Transverse colon (tissue), 4 donors: ENCODE measurements at places on chromosomes 16 and 17.
A peak's percentile ranks its signal among the peaks of the same experiment; 100 is the strongest.

DNA sequence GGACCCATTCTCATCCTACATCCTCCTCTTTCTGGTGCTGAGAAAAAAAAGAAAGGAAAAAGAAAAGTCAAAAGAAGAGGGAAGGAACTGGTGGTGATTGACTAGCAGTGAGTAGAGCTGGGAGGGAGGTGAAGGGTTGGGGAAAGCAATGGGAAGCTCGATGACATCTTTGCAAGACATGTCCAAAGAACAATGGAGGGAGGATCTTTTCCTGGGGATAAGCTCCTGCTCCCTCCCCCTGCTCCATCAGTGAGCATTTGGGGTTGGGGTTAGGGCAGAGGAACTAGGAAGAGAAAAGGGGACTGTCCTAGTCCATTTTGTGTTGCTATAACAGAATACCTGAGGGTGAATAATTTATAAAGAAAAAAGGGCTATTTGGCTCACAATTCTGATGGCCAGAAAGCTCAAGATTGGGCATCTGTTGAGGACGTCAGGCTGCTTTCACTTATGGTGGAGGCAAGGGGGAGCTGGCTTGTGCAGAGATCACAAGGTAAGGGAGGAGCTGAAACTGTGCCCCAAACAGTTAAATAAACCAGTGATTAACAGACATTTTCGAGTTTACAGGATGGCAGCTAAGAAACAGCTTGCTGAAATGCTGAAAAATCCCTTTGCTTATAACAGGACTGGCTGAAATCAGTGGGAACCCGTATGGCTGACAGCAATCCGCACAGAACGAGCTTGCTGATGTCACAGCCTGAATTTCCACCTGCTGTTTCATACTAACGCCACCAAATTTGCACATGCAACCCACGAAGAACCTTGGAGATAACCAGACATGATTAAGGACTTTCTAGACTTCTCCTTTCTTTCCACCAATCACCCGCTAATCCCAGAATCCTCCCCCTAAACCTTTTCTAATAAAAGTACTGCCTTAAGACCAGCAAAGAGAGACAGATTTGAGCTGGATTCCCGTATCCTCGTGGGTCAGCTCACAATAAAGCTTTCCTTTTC, 1.6 kb upstream of the ODF4 start:
- no peak for DNase-seq

GRCh38 chr17:21253646-21254441, 634 bp upstream of the NATD1 start:
- DNase-seq, result no peak

- no peak for DNase-seq
Observed at GRCh38 chr17:45745601-45746494, 38.3 kb upstream of the CRHR1 start.

- peak; percentile 68 for DNase-seq
Observed at GRCh38 chr17:28896884-28897768, at the start of gene FLOT2. Gene FLOT2, minus strand, starts transcription at chr17:28897733. Its CDS starts 159 bp downstream, at chr17:28897574.

- no peak for DNase-seq
Observed at GRCh38 chr16:76956394-76956793, 234.6 kb upstream of the MON1B start.

DNA sequence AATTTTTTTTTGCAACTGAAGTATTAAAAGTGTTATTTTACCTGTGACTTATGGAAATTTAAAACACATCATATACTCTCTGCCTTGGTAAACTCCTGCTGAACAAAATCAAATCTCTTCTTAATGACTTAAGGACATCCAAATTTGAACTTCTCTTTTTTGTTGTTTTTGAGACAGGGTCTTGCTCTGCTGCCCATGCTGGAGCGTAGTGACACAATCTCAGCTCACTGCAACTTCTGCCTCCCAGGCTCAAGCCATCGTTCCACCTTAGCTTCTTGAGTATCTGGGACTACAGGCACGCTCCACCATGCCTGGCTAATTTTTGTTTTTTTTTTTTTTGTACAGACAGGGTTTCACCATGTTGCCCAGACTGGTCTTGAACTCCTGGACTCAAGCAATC, 56.1 kb downstream of the SKAP1 start:
- DNase-seq, result no peak

DNA sequence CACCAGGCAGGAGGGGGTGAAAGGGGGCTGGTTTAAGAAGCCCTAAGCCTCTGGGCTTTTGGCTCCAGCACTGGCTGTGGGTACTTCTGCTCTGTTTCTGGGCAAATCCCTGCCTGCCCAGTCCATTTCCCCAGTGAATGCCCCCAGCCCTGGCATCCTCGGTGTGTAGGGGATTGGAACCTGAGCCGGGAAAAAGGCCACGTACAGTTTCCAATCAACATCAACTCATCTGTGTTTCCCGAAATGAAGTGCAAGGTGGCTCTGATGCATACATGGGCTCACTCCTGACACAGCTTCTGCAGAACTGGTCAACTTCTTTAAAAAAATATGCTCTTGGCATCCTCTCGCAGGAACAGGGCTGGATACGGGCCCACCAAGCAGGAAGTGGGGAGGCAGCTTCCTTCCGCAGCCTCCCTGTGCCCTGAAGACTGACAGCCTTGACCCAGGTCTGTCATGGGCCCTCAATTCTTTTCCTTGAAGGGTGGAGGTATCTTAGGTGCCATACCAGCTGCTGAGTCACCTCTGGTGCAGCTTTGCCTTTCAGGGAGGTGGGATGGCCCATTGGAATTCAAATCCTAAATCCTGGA, 73.3 kb downstream of the N4BP1 start:
- DNase-seq, result no peak

- no peak for DNase-seq
Observed at GRCh38 chr16:75644240-75645012, 3.0 kb downstream of the KARS1 start.

GRCh38 chr17:40796846-40797245, 2.9 kb downstream of the KRT28 start:
- no peak for DNase-seq

- DNase-seq, result no peak
Observed at GRCh38 chr17:2685696-2686095, 25.9 kb downstream of the CLUH start.

GRCh38 chr16:31393056-31393455, at the start of gene ITGAD:
Gene ITGAD, plus strand, starts transcription at chr16:31393335. Its CDS starts 26 bp downstream, at chr16:31393361.
- DNase-seq, result no peak

DNA sequence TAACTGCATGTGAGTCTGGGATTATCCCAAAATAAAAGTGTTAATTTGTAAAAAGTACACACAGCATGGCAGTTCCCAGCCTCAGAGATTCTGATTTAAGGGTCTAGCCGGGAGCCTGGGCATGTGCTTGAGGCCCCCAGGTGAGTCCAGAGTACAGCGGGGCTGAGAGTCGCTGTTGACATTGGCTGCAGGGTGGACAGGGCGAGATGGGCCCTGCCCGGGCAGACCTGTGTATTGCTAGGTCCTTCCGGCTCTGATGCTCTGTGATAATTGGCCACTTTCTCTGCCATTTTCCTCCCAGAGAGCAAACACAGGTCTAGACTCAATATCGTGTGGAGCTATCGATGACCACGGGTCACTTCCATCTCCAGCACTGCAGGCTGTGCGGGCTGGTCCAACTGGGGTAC, 73.6 kb downstream of the ABCC6 start:
- DNase-seq, result no peak

DNA sequence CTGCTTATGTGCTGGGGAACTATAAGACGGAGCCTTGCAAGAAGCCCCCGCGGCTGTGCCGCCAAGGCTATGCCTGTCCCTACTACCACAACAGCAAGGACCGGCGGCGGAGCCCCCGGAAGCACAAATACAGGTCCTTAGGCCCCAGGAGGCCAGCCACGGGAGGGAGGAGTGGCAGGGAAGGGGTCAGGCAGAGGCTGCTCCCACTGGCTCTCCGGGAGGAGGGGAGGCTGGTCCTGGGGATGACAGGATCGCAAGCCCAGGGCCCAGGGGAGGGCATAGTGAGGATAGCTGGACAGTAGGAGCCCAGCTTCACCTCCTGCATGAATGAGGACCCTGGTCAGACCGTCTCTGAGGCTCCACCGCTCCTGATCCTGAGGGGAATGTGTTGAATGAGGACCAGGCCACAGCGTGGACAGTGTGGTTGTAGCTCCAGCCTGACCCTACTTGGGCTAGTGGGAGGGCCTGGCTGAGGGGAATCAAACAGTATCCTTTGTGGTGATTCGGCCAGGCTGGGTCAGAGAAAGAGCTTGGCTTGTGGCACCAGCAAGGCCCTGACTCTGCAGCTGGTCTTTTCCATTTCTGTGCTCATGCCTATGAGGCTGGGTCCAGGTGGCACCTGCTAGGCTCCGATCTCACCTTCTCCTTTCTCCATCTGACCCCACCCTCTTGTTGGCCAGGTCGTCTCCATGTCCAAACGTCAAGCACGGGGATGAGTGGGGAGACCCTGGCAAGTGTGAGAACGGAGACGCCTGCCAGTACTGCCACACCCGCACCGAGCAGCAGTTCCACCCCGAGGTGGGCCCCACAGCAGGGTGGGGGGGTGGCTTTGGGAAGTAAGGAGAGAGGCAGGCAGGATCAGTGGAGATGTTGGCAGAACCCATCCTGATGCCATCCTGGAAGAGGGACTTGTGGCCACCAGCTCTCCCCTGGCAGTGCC, 28.7 kb downstream of the UNK start:
- DNase-seq, result no peak

GRCh38 chr17:45868276-45868675, 23.6 kb downstream of the SPPL2C start:
- DNase-seq, result no peak

- DNase-seq, result peak; percentile 86
Observed at GRCh38 chr16:10385725-10386516, at the start of gene ATF7IP2. Gene ATF7IP2, plus strand, starts transcription at chr16:10386061. Its CDS starts 44,560 bp downstream, at chr16:10430621.

GRCh38 chr16:11977376-11978041, 975 bp downstream of the SNX29 start:
- DNase-seq, result peak; percentile 24

DNA sequence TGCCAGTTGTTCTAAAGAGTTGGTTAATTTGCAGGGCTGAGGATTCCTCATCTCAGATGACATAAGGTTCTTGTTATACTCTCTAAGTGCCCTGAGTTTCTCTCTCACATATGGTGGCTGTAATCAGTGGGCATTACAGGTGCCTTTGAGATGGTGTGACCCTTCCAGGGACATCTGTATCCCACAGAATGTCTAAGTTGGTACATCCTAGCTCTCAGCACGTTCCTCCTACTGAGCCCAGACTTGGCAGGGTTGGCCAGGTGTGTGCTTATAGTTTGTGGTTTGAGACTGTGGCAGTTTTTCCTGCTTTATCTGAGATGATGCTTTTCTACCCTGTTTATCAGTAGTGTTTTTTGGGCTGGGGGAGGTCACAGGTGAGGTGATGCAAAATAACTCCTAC, 36.3 kb downstream of the SPECC1 start:
- no peak for DNase-seq

- DNase-seq, result no peak
Observed at GRCh38 chr16:5875416-5875815, 777.8 kb upstream of the EEF2KMT start.

DNA sequence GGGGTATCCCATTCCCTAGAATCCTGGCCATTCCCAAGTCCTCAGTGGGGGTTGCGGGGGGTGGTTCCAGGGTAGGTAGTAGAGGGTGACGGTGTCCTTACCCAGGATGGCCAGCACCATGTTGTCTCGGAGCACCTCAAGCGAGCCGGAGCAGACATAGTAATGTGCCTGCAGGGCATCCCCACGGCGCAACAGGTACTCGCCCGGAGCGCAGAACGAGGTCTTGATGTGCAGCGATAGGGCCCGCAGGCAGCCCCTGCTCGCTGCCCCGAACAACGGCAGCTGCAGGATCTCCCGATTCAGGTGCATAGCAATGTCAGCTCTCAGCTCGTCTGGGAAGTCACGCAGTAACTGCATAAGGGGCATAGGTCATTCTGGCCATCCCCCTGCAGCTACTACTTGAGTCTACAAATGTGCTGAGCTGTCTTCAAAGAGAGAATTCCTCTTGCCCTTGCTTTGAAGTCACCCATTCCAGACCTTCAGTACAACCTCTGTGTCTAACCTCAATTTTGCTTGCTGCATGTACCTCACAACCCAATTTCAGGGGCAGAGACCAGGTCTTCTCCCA, 11.5 kb upstream of the RAB5C start:
- no peak for DNase-seq

GRCh38 chr16:56833243-56833970, 31.6 kb upstream of the SLC12A3 start:
- DNase-seq, result no peak

DNA sequence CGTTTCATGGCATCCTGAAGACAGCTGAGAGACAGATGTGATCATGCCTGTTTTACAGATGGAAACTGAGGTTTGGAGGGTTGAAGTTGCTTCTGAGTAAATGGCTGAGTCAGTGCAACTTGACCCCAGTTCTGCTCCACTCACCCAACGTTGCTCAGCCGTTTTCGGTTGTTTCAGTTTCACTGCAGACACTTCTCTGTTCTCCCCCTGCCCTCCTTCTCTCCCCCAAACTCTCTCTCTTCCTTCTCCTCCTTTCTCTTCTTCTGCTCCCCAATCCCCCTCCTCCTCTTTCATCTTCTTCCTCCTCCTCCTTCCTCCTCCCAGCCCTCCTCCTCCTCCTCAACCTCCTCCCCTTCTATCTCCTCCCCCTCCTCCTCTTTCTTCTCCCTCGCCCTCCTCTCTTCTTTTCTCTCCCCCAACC, 9.4 kb upstream of the CEP20 start:
- no peak for DNase-seq

- no peak for DNase-seq
Observed at GRCh38 chr17:2065949-2066400, 11.1 kb downstream of the HIC1 start.

DNA sequence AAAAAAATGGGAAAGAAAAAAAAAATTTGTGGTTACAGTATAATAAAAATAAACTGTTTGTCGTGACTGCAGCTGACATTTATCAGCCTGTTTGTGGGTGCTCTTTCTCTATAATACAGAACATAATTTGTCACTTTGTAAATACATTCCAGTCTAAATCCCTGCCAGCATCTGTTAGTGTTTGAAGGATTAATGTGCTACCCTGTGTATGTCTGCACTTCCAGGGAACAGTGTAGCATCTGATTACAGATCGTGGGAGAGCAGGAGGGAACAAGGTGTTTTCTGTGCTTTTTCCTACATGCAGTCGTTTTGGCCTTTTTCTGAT, 265.1 kb downstream of the WWOX start:
- DNase-seq, result no peak

DNA sequence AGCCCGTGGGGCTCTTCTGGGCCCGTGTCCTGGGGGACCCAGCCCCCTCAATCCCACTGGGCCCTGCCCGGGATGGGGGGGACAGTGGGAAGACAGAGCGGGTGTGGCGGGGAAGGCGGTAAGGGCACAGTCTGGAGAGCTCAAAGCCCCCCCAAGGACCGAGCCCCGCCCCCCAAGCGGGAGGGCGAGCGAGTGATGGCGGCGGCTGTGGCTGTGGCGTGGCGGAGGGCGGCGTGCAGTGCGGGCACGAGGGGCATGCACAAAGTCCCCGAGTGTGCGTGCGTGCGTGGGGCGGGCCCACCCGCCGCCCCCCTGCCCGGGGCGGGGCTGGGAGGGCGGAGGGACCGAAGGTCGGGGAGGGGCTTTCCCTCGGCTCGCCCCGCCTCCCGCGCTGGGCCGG, 3.6 kb upstream of the WDR24 start:
- no peak for DNase-seq

DNA sequence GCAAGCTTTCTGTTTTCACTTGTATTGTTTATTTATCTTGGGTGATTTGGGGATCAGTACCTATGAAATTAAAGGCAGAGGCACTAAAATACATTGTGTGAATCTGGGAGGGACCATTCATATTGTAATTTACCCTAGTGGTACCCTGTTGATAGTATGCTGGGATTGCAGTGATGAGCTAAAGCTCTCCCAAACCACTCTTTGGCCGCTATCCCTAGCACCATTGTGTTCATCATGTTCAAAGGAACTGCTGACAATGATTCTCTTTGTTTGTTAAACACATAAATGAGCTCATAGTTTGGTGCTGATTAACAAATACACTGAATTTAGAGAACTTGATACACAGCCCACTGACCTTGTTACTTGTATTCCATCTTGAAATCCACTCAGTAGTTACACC, 1469.8 kb downstream of the CDH11 start:
- DNase-seq, result no peak

GRCh38 chr16:16062023-16062937, 112.9 kb downstream of the ABCC1 start:
- DNase-seq, result peak; percentile 19
